ENCODE measurements at places on chromosomes 2 and 18. TPM values are rescaled to one million over a fixed set of nuclear protein-coding genes. Genes with fewer than 3 reads are reported as not detected.

- no peak for DNase-seq
These were observed 42.4 kb downstream of the SLC14A2 start for GRCh38 chr18:45657357-45658335.

DNA sequence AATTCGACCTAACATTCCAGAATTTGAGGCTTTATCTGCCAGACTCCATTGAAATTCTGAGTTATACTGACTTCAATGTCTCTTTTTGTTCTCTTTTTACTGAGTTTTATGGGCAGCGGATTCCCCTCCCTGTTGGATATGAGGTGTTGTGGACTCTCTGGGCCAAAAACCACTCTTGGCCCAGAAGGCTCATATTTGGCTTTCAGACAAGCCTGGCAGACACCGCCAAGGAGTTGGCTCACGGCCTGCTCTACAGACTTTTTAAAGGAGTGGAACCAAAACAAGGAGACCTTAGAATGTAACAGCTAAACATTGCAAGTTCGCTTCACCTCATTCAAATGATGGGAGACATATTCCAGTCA, 206.4 kb upstream of the NCKAP5 start:
- no peak for DNase-seq

DNA sequence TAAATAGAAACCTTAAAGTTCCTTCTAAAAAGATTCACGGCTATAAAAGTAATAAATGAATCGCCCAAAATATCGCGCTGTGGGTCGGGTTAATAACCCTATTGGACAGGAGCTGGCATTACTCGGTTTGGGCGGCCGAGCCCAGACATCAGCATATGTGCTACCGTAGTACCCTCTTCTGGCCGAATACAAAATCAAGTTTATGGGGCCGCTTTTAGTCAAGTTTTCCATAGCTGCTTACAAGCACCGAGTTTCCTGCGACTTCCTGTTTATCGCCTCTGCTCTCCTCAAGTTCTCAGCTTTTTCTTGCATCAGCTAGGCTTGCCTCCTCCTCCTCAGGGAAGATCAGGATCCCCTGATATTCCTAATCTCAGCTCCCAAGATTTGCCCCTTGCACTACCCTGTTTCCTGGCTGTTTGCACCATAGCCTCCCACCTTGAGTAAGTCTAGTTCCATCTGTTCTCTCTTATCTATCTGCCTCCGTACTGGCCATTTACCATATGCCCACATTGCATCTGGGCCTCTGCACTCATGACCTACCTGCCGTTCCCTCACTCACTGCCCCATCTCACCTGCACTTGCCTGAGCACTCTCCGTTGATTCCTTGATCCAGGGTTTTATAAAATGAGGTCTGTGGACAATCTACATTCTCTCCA, 56.1 kb downstream of the SLC35F5 start:
- no peak for DNase-seq

DNA sequence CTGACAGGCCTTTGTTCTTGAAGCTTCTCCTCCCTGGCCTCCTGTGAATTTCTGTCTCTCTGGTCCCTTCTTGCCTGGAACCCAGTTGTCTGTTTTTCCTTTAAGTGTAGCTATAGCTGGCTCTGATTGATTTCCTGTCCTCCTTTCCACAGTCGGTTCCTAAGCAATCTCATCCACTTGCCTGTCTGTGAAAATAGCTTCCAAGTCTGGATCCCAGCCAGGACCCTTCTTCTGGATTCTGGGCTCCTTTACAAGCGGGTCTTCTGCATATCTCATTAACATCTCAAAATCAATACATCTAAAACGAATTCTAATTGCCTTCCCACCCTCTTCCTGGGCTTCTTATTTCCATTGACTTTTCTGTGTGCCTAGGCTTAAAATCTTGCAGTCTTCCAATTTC, 124.9 kb downstream of the DAW1 start:
- no peak for DNase-seq

GRCh38 chr18:74994502-74995418, 214.2 kb downstream of the PTGR3 start:
- DNase-seq = no peak

- DNase-seq = no peak
These were observed 25.2 kb upstream of the RGPD4 start for GRCh38 chr2:107801498-107801897.

- DNase-seq = no peak
These were observed 9.6 kb downstream of the SSB start for GRCh38 chr2:169808221-169808620.

DNA sequence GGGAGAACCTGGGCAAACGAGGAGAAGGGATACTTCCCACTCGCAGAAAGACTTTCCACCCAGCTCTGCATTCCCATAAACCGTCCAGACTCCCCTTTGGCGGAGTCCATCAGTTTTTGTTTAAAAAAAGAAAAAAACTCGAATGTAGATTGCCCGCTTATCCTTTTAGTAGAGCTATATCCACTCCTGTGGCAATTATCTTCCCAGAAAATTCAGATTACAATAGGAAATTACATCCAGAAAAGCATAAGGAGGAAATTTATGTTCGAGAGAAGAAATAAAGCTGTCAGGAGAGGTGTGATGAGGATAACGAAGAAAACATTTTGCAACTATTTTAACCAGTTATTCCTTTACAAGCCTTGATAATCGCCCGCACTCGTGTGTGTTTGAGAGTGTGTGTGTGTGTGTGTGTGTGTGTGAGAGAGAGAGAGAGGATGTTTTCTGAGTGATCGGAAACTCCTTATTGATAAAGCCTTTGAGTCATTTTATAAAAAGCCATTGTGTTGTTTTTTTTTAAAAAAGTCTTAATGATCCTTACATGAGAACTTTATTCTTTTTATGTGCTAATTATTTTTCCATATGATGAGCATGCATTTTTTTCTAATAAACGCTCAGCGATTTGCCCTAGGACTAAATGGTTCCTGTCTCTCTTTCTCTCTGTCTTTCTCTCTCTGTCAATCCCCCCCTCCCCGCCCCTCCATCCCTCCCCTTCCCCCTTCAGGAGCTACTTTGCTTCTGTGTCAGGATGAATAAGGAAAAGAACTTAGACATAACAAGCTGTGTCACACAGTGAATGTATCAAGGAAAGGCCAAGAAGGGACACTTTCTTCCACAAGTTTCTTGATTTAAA, 1.1 kb upstream of the PPP3R1 start:
- DNase-seq = no peak

- no peak for DNase-seq
These were observed 86.2 kb downstream of the BCL2 start for GRCh38 chr18:63233334-63233733.

DNA sequence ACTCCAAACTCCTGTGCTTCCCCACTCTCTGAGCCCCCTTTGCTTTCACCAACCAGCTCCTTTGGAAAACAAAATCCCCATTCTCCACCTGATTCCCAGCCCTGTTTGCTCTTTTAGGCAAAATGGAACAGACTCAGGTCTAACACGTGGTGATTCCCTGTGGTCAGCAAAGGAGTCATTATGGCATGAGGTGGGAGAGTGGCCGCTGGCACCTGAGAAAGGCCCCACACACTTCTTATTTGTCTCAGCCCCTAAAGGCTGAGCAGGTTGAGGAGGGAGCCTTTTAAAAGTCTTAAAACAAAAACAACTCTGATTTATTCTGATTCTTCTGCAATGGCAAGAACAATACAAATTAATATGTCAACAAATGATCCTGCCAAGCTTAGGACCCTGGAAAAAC, 401.2 kb downstream of the TNS1 start:
- DNase-seq = no peak

GRCh38 chr2:88220718-88221117, 50.6 kb downstream of the THNSL2 start:
- no peak for DNase-seq

- DNase-seq = no peak
These were observed 137.8 kb downstream of the PRKCE start for GRCh38 chr2:45789317-45789716.

GRCh38 chr2:15930589-15931318, 9.6 kb upstream of the MYCN start:
- no peak for DNase-seq

- no peak for DNase-seq
These were observed 37.1 kb upstream of the CSRNP3 start for GRCh38 chr2:165432234-165432966.

The GAREM2 gene
- 0.51 TPM for polyA plus RNA-seq

The DSG3 gene
- 0.01 TPM for polyA plus RNA-seq

The TNFRSF11A gene
- polyA plus RNA-seq = 0.23 TPM

Measured in psoas muscle (tissue), 8 donors.